ENCODE measurements at places on chromosomes 12 and 14.
A peak's percentile ranks its signal among the peaks of the same experiment; 100 is the strongest.

GRCh38 chr12:6053541-6053940 is 70.9 kb downstream of the VWF start:
- DNase-seq: no peak

DNA sequence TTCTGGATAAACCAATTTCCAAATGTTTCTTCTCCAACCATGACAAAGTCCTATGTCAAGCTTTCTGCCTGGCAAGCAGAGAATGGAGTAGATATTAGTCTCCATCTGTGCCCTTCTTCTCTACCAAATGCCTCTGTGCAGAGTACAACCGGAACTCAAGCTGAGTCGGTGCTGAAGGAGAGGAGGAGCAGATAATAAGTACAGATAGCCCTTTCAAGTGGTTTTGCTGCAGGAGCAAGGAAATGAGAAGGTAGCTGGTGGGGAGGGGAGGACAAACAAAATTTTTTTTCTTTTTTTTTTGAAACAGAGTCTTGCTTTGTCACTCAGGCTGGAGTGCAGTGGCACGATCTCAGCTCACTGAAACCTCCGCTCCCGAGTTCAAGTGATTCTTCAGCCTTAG is 14.2 kb upstream of the HELB start:
- peak; percentile 65 for DNase-seq

GRCh38 chr12:52019113-52019770 is 12.5 kb downstream of the TAMALIN start:
- no peak for DNase-seq

DNA sequence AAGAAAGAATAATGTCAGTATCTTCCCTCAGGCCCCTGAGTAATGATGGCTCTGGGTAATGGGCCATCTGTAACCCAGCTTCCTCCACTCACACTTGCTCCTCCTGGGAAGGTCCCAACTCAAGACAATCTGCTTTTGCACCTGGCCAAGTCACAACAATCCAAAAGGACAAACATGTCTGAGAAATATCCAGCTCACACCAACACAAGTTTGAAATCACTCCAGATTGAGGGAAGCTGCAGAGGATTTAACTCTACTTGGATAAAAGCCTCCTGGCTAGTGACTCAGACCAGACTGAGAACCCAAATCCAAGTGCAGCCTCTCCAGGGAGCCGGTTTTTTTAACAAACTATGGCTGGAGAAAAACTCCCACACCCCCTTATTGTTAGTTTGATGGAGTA is 34.2 kb downstream of the RTRAF start:
- DNase-seq: no peak

- DNase-seq: no peak
Observed at GRCh38 chr12:46493150-46493833, 120.7 kb upstream of the SLC38A2 start.

DNA sequence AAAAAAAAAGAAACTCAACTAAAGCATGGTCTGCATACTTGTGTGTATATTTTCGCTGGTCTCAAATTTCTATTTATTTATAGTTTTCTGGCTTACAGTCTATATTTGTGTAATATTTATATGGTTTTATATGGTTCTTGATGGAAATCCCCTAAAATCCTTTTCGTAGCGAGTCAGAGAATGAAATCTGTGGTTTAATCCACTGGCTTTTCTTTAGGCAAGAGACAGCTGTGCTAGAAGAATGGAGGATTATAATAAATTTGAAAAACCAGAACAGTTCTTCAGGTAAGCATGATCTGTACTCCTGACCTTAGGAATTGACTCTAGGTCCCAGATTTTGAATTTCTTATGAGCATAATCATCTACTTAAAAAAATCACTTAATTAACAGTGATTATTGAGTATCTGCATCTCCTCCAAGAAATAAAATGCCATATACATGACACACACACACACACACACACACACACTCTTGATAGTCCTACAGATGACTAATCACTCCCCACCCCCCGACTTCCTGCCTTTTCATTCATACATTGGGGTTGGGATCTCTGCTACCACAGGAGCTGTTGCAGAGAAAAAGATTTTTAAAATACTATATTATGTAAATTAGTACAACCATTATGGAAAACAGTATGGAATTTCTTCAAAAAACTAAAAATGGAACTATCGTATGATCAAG is 113.4 kb downstream of the CRADD start:
- DNase-seq: peak; percentile 60

DNA sequence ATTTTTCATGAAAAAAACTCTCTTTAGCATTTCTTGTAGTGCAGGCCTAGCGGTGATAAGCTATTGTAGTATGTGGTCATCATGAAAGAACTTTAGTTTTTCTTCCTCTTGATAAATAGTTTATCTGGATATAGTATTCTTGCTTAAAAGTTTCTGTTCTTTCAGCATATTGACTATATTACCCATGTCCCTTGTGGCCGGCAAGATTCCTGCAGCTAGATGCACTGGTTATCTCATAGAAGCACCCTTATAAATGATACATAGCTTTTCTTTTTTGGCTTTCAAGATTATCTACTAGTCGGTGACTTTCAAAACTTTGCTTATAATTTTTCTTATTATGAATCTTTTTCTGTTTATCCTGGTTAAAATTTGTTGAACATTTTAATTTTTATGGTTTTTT is 234.8 kb downstream of the ALG10 start:
- no peak for DNase-seq

DNA sequence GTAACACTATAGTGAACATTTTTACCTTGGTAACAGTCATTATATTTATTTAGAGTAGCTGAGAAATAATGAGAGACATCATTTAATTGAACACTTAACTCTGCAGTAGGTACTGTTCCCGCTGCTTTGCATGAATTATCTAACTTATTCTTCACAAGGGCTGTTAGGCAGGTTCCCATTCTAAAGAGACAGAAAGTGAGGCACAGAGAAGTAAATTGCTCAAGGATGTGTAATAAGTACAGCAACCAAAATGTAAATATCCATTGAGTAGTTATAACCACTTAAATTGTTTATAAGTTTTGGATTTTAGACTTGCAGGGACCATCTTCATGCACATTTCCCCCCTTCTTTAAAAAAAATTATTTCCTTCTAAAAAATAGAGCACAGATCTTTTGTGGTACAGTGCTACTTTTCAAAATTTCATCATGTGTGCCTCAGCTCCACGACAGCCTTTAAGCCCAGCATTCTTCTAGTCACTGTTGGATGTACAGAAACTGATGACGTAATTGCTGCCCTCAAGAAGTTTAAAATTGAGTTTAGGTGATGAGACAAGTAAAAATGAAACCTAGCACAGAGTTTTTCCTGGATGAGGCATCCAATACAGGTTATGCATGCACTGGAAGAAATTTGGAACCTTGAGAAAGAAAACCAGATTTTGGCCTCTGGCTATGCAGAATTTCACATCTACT is 6.0 kb upstream of the MANSC4 start:
- no peak for DNase-seq

- no peak for DNase-seq
Observed at GRCh38 chr12:1572731-1573130, 21.6 kb downstream of the FBXL14 start.

- DNase-seq: no peak
Observed at GRCh38 chr12:105393587-105393986, 63.1 kb downstream of the C12orf75 start.

DNA sequence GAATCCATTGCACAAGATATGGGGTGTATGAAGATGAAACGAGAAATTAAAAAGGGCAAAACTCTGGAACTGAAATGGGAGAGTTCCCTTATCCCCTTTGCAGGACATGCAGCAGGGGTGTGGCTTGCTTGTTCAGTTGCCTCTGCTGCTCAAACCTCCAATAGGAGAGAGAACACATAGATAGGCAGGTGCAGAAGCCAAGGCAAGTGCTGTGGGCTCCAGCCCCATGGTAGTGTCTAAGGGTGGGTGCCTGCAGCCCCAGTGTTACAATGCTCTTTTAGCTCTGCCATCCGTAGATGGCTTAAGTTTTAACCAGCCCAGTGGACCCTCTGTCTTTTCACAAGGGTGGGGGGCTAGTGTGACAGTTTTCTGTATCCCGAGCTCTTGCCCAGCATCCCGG is 69.7 kb downstream of the CMAS start:
- DNase-seq: no peak

DNA sequence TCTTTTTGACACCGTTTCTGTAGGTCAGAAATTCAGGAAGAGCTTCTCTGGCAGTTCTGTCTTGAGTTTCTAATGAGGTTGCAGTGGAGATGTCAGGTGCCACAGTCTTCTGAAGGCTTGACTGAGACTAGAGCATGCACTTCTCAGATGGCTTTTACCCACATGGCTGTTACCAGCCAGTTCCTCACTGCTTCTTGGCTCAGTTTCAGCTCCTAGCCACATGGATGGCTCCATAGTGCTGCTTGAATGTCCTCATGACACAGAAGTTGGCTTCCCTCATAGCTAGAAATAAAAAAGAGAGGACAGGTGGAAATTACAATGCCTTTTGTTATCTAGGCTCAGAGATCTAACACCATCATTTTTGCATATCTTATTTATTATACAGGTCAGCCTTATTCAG is 38.1 kb upstream of the SLC2A13 start:
- no peak for DNase-seq

- no peak for DNase-seq
Observed at GRCh38 chr12:131799828-131800593, 28.2 kb upstream of the MMP17 start.

- DNase-seq: no peak
Observed at GRCh38 chr14:99036611-99037293, 235.2 kb downstream of the BCL11B start.

GRCh38 chr12:113587720-113588119 is 116.0 kb upstream of the LHX5 start:
- DNase-seq: no peak

DNA sequence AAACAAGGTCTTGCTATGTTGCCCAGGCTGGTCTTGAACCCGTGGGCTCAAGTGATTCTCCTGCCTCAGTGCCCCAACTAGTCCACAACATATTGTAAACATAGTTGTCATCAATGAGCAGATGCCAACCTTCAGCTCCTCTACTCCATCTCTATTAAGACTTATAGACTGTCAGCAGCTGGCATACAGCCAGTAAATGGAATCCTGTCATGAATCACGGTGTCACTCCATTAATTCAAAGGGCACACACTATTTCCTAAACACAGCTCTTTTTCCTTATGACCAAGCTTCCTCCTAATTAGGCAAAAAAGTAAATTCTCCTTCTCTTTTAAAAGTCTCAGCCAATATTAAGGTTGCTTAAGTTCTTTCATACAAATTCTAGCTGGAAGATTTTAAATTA is 111.2 kb downstream of the ITPR2 start:
- no peak for DNase-seq

- DNase-seq: no peak
Observed at GRCh38 chr12:33314223-33314622, 125.4 kb downstream of the SYT10 start.

- no peak for DNase-seq
Observed at GRCh38 chr12:130053651-130054069, 108.6 kb upstream of the FZD10 start.

DNA sequence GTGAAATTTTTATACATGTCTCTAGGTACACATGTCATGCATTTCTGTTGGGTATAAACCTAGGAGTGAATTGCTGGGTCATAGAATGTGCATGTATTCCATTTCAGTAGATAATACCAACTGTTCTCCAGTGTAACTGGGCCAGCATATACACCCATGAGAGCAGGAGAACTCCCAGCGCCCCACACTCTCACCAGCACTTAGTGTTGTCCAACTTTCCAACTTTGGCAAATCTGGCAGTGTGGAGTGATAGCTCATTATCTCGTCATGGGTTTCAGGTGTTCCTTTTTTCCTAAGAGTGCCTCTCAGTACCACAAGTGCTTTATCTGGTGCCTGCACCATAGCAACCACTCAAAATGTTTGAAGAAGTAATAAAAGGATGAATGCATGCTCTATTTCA is 40.1 kb downstream of the NGB start:
- no peak for DNase-seq

DNA sequence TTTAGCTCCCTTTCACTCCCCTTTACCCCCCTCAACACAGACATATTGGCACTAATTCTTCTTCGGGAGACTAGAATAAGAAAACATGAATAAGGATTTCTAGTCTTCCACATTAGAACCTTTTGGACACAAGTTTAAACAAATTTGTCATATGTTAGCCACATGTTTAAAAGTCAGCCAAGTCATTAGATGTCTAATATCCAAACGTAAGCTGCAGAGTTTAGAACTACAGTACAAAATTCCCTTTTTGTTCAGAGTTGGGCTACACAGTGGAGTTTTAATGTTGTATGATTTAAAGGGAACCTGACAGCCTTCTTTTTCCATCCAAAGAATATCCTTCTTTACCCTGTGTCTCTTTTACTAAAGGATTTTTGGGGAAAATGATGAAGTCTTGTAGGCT is 79.8 kb downstream of the PDE6H start:
- DNase-seq: no peak

GRCh38 chr14:102691763-102692162 is 85.5 kb upstream of the TRAF3 start:
- no peak for DNase-seq

- DNase-seq: no peak
Observed at GRCh38 chr12:26527682-26528081, 305.3 kb downstream of the ITPR2 start.

GRCh38 chr12:110012137-110012536 is 12.9 kb downstream of the ANKRD13A start:
- peak; percentile 16 for DNase-seq

Data from activated CD4-positive, alpha-beta T cell treated with anti-CD3 and anti-CD28 coated beads for 4 hours (primary cell).